HCT116 (cell line): ENCODE measurements at places on chromosomes 6 and 20. TPM values are rescaled to one million over a fixed set of nuclear protein-coding genes. Genes with fewer than 3 reads are reported as not detected.

DNA sequence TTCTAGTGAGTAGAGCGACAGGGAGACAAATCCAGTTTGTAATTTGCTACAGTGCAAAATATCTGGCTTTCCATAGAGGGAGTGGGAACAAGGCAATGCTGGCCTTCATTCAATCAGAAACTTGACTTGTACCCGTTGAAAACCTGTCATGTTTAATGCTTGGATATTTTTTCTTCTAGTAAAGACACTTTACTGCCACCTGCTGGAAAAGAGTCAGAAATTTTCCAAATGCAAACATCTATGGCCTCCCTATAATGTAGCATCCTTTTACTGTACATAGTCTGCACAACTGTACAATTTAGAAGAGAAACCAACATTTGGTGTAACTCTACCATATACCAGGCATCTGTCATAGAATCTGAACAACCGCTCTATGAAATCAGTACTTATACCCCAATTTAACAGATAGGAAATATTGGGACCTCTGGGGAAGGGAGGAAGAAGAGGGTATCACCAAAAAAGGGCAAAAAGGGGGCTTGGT is 16.7 kb upstream of the TBC1D20 start:
- peaks cover 42% of the 10 kb centered on the region for H3K36me3 ChIP-seq
- no peak overlapping the region for H3K4me3 ChIP-seq
- peak; percentile 41 for DNase-seq
- H3K27ac ChIP-seq: no peak overlapping the region
- no peaks in the 10 kb centered on the region for H3K27me3 ChIP-seq

DNA sequence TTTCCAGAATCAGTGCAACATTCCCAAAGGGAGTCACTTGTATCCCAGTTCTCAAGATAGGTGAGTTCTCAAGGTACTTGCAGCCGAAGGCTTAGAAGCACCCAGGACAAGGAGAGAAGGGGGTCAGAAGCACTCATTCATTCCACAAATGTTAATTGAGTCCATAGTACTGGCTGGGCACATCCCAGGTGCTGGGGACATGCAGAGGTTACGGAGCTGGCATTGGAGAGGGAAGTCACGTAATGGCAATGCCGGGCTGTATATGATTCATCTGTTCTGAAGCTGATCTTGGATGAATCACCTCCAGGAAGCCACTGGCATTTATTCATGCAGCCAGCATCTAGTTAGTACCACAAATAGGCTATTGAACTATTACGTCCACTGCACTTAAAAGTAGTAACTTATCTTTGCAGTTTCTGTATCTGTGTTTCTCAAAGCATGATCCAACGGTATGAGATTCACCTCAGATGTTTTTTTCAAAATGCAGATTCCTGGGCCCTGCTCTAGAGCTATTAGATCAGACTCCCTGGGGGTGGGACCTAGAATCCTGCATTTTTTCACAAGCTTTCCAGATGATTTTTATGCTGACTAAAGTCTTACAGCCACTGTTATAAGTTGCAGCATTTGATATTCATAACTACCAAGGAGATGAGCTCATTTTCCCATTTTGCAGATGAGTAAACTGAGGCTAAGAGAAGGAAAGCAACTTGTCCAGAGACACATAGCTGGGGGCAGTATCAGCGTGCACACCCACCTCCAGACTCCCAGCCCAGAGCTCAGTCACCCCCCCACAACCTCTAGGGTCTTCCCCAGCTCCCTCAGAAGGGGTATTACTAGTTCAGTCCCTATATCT is 44.1 kb upstream of the ID1 start:
- no peaks in the 10 kb centered on the region; the same call in 1 of the 2 replicates for H3K36me3 ChIP-seq
- H3K27me3 ChIP-seq: no peaks in the 10 kb centered on the region
- peak; percentile 91 for DNase-seq
- peak overlapping the region; percentile 93 for H3K27ac ChIP-seq
- H3K4me1 ChIP-seq: peaks cover 81% of the 10 kb centered on the region

GRCh38 chr20:64279826-64280459 is 24.4 kb downstream of the PCMTD2 start:
- H3K4me1 ChIP-seq: no peaks in the 10 kb centered on the region
- H3K36me3 ChIP-seq: no peaks in the 10 kb centered on the region
- H3K4me3 ChIP-seq: no peak overlapping the region
- no peaks in the 10 kb centered on the region for H3K27me3 ChIP-seq
- DNase-seq: no peak

DNA sequence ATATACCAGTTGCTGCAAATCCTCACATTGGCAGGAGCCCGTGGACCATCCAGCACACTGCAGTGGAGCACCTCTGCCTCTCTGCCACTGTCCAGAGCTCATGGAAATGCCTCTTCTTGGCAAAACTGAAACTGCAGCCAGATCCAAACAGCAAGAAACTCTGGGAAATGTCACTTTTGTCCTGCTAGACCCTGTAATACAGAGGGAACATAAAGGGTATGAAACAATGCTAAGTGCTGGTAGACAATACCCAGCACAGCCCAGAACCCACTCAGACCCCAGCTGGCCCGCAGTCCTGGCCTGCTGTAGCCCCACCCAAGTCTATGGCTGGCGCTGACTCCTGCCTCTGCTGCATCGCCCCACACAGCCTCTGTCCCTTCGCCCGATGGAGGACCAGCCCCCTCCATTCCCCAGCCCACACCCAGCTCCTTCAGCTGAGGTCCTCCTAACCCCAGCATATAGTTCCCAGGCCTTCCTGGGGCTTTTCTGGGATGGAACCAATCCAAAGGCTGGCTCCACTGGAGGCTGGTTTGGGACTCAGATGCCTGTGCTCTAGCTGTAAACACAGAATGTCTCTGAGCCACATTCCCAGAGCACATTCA is 242.5 kb downstream of the LRFN2 start:
- H3K27me3 ChIP-seq: peaks cover 26% of the 10 kb centered on the region
- no peak for DNase-seq
- H3K36me3 ChIP-seq: no peaks in the 10 kb centered on the region
- H3K4me1 ChIP-seq: no peaks in the 10 kb centered on the region

DNA sequence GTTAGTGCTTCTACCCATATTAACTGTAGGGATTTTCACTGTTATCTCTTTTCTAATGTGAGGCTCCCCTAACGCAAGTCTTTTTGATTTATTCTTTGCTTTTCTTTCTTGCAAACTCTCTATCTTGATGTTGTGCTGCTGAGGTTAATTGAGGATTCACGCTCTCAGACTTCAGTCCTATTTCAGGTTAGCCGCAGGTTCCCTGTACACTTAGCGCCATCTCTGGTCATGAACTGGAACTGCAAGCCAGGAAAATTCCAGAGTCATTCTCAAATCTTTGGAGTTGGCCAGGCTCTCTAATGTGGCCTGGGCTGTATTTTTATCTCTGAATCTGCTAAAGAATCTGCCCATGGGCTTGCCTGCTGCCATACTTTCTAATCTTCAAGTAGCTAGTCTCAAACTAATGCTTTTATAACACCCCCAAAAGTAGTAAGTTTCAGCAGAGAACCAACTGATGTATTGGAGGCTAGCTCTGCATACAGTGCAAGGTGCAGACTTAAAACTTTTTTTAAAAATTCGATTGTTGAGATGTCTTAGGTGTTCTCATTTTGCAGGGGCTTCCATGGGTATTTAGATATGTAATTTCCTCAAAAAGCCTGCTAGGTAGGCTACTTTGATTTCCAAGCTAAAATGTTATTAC is 91.1 kb upstream of the OPRM1 start:
- H3K27ac ChIP-seq: no peak overlapping the region
- DNase-seq: peak; percentile 21
- no peaks in the 10 kb centered on the region for H3K36me3 ChIP-seq
- no peaks in the 10 kb centered on the region for H3K4me1 ChIP-seq
- H3K27me3 ChIP-seq: peaks cover 27% of the 10 kb centered on the region

DNA sequence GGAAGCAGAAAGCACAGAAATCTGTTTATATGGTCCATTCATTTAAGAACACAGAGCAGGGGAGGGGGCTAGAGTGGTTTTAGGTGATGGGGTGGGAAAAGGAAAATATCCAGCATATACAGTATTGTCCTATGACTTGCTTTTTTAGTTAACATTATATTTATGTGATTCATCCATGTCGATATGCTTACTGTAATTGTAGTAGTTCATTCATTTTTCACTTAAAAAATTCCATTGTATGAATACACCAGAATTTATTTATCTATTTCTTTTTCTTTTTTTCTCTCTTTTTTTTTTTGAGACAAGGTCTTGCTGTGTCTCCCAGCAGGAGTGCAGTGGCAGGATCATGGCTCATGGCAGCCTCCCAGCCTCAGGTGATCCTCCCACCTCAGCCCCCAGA is 9.6 kb upstream of the PRIM2 start:
- H3K27me3 ChIP-seq: no peaks in the 10 kb centered on the region
- H3K27ac ChIP-seq: no peak overlapping the region
- no peak overlapping the region for H3K4me3 ChIP-seq
- no peaks in the 10 kb centered on the region for H3K36me3 ChIP-seq

OR2H2 gene
- total RNA-seq: not detected

SMLR1 gene
- total RNA-seq: not detected

TOX2 gene
- 39.6 TPM for total RNA-seq

ZKSCAN8 gene
- 20.7 TPM for total RNA-seq
